Activated naive CD4-positive, alpha-beta T cell treated with Interleukin-2 at 50 U/mL for 16 hours (primary cell): ENCODE measurements at places on chromosomes 5 and 9.

DNA sequence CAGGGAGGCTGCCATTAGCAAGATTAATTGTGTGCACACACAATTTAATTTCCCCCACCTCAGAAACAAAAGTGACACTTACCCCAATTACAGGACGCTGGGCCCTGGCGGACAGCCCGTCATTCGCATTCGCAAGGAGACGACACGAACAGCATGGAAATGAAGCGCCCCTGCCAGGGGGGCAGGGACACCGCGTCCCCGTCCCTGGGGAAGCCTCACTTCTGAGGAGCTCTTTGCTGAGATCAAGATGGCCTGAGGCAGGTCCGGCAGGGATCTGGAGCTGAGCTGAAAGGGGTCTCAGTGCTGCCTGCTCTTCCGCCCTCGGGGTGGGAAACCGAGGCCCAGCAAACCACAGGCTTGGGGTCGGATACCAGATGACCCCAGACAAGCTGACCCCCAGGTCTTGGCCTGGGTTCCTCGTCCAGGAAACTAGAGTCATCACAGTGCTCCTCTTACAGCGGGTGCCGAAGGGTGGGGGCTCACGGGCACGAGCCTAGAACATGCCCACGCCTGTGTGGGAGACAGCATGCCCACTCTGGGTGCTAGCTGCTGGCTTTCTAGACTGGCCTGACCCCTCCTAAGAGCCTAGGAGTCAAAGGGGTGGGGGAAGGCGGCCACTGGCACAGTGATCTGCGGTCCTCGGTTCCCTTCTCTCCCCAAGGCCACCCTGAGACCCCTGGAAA lies 103.2 kb downstream of the VAV2 start:
- no peak for DNase-seq

DNA sequence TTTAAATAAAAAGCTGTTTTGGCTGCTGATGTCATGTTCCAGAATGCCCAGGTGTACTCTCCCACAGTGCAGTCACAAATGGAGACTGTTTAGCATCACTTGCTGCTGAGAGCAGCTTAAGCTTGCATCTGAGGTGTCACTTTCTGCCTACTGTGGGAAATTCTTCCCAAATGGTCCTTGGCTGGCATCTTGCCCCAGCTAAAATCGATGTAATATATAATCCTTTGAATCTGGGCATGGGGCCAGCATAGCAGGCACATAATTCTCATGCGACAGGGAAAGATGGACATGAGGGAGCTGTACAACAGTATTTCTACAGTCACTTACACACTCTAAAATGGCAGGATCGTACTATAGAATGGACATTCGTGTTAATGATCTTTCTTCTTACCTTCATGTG lies 144.3 kb downstream of the MACIR start:
- no peak for DNase-seq

GRCh38 chr5:30539004-30539634 lies 654.4 kb upstream of the CDH6 start:
- DNase-seq = no peak

DNA sequence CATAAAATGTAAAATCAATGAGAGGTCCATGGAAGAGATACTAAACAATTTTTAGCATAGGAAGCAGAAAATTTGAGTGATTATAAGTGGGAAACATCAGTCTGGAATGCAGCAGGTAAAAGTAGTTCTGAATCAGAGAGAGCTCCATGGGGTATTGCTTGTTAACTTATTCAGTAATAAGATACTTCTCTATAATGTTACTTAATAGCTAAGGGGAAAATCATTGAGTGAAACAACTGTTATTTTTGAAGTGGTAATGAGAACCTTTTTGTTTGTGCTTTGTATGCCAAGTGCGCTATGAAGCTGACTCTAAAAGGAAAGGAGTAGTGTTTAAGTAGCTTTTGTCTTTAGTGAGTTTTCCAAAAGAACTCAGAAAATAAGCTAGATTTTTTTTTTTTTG lies 95.2 kb downstream of the ERBIN start:
- no peak for DNase-seq

DNA sequence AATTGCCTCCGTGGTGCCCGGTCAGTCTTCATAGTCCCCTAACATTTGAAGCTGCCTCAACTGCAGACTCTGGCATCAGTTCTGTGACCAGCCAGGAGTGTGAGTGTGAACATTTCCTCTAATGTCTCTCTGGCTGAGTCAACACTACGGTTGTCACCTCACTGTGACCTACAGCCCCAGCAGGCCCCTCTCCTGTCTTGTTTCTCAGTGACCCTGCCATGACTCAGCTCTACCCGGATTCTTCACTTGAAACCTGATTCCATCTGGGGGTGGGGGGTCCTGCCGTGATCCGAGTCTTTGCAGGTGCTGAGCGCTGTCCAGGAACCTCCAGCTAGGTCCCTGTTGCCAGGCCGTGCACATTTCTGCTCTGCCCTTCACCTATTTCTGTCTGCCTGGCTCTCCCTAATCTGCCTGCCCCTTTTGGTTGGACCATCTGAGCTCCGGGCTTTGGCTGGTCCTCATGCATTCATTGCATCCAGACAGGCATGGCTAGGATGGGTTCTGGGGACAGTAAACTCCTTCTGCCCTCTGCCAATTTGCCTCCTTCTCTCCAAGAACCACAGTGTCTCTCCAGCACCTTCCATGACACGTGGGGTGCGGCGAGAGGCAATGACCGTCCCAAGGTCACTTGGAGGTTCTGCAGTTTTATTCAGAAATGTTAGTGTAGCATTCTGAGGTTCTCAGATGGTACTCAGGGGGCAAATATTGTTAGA lies 24.2 kb downstream of the STC2 start:
- no peak for DNase-seq

DNA sequence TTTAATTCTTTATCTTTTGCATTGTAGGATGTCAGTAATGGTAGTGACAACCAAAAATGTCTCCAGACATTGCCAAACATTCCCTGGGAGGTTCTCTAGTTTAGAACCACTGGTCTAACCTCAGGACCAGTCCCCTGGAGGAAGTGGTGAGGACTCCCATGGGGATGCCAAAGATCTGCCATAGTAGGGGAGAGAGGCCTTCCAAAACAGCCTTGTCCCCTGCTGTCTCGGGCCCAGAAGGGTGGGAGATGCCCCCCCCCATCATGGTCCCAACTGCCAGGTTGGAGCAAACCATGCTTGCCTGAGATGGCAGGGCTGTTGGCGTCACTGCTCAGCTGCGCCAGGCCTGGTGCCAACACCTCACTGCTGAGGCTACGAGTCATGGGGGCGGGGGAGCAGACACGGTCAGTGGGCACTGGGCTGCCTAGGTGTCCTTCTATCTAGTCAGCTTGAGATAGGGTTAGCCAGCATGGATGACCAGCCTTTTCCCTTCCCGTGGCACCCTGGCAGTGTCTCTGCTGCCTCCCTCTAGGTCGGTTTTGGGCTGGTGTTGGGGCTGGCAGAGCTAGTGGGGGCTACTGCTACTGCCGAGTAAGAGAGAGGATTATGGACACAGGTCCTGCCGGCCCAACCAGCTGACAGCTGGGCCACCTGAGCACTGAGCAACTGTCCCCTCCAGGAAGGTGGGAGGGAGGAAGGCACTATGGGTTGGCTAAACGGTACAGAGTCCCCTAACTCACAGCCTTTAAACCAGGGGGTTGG lies 8.3 kb upstream of the CXXC5 start:
- DNase-seq = no peak

DNA sequence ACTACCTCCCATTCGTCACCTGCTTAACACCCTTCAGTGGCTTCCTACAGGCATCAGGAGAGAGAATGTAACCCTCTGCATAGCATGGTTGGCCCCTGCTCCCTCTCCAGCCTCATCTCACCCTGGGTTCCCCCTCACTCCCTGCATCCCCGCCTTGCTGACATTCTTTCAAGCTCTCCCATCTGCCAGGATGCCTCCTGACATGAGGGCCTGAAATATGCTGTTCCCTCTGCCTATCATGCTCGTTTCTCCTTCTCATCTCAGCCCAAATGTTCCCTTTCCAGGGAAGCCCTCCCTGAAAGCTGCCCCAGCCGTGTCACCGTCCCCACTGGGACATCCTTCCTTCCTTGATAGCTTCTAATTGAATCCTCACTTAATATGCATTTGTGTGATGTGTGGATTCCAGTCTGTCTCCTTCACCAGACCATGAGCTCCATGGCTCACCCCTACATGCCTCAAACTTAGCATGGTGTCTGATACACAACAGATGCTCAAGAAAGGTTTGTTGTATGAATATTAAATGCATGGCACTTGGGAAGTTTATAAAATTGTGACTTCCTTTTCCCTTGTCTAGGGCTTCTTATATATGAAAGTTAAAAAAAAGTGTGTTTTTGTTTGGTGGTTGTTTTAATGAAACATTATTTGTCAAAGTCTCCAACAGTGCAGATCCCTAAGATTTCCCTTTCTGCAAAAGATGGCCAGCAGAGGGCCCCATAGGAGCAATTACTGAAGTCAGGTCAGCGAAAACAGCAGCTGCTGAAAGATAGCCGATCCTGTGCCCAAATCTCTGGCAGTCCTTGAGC lies 7.3 kb upstream of the C5orf58 start:
- DNase-seq = peak; percentile 79

DNA sequence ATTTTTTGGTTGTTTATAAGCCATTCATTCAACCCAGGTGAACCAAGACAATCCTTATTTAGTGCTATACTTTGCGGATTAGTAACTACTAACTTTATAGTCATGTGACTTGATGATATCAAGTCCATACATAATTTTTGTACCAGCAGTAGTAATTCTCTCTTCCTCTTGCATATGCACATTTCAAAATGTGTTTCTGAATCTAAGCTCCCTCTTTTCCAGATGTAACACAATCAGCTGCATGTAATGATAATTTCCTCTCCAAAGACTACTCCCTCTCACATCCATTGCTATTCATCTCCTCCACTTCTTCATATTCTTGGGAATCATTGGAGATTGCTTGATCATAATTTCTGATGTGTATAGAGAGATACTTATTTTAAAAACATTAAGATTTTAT lies 510.1 kb upstream of the CDH18 start:
- no peak for DNase-seq
